ENCODE measurements at places on chromosomes 1 and 21.

DNA sequence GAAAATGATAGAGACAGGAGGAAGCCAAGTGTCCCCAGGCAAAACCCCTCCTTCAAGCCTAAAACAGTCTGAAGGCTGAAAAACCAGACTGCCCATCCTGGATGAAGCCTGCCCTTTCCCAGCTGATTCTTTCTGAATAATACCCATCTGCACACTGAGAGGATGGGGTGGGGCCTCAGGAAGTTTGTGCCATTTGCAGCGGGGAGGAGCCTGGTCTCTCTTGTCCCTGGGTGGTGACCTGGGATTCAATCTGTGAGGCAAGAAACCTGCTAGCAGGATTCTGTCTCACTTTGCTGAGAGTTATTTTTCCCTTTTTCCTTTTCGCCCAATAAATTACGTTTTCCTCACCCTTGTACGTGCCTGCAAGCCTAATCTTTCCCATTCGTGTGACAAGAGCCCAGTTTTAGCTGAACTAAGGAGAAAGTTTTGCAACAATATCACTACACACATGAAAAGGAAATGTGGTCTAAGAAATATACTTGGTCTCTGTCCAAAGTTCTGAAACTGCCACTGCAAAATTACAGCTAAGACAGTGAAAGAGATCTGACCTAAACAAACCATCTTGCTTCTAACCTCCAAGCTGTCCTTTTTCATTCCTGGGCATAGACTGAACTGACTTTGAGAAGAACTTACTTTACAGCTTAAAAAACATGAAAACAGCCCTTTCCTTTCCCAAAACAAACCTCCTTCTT is 105.0 kb downstream of the COP1 start:
- DNase-seq, result no peak

- DNase-seq, result no peak
Observed at GRCh38 chr1:31901838-31902509, 36.2 kb downstream of the PTP4A2 start.

DNA sequence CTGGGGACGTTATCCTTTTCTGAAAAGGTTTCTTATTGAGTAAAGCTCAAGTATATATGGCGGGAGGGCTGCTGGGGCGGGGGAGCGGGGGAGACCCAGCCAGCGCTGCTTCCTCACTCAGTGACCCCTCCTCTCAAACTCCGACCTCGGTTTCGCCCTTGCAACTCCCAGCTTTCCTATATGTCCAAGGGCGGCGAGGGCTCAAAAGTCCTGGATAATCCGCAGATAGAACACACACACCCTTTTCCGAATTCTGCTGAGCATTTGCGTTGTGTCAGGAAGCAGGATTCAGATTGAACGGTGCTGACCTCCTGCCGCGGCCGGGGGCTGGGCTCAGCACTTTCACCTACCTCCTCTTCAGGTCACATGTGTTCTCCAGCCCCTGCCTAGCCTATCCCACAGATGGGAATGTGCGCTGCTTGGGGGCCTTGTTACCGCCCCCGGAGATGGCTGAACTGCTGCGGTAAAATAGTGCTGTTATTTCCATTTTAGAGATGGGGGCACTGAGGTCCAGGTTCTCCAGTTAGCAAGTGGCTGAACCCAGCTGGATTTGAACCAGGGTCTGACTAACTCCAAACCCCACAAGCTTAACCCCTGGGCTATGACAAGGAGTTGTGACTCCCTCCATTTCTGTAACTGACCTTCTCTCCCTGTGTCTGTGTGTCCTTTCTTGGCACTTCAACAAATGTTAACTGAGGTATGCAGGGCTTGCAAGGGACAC is 795 bp upstream of the AHDC1 start:
- no peak for DNase-seq

DNA sequence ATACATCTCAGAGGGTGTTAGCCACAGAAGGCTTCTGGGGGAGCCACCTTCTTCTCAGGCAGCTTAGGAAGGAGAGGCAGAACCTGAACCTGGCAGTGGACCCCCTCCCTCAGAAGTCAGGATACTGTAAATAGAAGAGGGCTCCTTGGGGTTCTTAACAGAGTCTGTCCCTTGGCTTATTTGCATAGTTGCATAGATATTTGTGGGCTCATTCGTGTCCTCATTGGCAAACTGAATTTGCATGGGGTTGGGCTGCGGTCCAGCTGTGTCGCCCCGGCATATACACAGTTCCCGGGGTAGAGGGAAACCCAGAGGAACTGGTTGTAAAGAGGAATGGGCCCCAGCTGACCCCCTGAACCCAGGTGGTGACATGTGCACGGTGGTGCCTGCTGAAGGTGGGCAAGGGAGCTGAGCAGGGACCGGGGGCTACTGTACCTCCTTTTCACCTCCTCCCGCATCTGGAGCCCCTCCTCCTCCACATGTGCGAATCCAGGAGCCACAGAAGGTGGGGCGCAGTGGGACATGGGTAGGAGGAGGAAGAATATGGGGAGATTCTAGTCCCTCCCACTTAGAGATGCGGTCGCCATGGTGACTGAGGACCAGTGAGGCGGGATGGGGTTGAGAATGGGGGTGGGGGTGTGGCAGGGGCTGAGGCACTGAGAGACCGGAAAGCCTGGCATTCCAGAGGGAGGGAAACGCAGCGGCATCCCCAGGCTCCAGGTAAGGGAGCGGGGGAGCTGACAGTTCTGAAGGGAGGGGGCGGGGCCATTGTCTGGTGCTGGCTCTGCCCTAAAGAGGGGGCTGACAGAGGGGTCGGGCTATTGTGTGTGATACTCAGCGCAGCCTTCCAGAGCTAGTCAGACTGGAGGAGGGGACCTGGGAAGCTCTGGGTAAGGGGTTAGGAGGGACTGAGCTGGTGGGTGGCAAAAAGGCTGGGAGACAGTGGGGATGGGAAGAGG is 3.7 kb upstream of the SEMA4A start:
- DNase-seq, result no peak

DNA sequence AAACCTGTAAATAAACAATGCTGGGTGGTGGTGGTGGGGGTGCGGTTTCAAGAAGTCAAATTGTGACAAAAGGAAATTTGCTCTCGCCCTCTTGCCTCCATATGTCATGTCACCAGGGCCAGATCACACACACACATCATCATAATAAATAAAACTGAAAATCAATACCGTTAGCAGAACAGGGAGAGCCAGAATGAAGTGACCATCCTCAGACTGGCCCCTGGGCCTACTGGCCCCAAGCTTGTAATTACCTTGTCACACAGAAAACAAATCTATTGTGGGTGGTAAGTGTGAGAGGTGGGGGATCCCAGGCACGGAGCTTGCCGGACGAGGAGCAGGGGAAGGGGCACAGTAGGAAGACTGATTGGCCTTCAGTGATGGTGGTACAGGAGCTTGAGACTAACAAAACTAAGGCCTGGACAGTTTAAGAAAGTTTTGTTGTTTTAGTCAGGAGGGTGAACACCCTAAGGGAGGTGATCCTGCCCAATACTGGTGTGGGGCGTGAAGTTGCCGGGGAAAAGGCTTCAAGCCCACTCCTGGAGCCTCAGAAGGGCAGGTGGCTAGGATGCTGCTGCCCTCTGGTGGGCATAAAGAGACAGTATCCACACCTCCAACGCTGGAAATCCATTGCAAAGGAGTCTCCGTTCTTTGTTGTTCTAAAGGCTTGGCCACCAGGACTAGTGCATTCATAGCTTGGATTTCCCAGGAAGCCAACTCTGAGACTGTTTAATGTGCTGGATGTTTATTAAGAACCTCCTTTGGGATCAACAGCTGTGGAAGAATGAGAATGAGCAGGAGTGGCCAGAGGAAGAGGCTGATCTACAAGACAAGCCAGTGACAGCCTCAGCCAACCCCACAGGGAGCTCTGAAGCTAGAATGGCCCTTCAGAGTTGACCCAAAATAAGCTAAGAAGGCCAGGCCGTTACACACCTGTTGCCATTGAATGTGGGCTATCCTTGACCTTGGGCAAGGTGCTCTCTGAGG is 8.1 kb upstream of the C1orf216 start:
- DNase-seq, result no peak

GRCh38 chr21:14838400-14838799 is 226.4 kb downstream of the NRIP1 start:
- no peak for DNase-seq

- no peak for DNase-seq
Observed at GRCh38 chr1:229190057-229190575, 80.8 kb upstream of the RAB4A start.

DNA sequence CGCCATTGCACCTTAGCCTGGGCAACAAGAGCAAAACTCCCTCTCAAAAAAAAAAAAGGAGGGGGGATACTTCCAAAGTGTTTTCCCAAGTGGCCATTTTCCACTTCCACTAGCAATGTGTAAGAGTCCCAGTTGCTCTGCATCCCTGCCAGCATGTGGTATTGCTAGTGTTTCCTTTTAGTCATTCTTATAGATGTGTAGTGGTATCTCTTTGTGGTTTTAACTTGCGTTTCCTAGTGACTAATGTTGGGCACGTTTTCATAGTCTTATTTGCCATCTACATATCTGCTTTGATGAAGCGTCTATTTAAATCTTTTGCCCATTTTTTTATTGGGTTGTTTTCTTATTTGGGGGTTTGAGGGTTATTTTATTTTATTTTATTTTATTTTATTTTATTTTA is 31.1 kb downstream of the INAVA start:
- no peak for DNase-seq

GRCh38 chr1:164087906-164088453 is 471.0 kb upstream of the PBX1 start:
- no peak for DNase-seq

DNA sequence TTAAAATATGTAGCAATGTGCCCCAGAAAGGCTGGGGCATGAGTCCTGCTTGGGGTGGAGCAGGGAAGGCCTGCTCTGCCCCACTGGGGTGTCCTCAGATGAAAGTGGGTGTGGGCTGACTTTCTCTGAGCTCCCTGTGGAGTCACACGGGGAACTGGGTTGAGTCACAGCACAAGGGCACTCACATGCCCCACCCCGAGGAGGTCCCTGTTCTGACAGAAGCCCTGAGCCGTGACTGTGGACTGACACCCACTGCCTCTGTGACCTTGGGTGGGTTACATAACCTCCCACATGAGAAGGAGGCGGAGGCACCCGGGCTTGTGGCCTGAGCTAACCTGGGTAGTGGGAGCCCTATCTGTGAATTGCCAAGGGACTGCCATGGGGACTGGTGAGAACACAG is 52.5 kb upstream of the TINAGL1 start:
- no peak for DNase-seq

GRCh38 chr1:10325521-10325920 is 73.3 kb upstream of the PGD start:
- no peak for DNase-seq

DNA sequence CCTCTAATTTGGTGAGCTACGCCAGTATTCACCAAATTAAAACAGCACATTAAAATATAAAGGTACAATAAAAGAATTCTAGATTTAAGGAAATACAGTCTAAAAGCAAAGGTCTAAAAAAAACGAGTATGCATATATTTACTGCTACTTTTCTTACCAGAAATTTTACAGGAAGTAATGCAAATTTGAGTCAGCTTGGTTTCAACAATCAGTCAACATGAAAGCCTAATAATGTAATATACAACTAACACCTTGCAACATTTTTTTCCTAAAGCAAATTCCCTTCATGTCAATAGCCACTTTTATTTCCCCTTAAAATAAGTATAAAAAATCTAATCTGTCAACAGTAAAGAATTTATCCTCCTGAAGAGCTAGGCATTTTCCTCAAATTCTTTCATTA is 11.9 kb downstream of the PTP4A2 start:
- no peak for DNase-seq

- no peak for DNase-seq
Observed at GRCh38 chr21:36727866-36728265, 29.0 kb downstream of the SIM2 start.

DNA sequence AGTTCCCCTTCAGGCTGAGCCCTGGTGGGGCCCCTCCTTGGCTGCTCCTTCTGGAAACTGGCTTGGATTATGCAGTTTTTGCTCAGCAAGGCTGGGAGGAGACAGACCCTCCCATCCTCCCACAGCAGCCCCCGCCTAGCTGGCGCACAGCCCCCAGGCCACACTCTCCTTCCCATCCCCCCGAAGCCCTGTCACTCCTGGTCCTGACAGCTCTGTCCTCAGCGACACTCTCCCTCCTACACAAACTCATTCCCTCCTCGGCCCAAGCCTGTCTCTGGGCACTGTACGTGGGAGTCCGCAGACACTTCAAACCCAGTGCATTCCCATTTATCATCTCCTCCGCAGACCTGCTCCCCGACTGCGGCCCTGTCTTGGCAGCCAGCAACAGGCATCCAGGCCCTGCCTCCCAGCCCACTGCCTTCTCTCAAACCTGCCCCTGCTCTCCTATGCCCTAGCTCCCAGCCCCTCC is 25.0 kb upstream of the EPHB2 start:
- no peak for DNase-seq

GRCh38 chr1:67803380-67804279 is 29.6 kb downstream of the GNG12 start:
- no peak for DNase-seq

DNA sequence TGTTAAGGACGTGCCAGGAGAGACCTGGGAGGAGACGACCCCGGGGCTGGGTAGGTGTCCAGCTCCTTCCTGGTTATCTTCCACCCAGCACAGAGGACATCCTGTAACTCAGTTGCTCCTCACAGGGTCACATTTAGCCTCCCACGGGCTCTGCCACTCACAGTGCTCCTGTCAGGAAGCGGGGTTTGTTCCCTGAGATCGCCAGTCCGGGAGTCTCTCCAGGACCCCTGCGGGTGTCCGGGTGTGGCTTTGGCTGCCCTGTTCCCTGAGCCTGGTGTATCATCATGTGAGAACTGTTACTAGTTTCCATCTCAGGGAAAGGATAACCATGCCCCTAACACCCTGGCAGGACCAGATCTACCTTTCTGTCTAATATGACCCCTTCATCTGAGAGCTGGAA is 158.2 kb upstream of the RUNX1 start:
- DNase-seq, result no peak

GRCh38 chr1:19892628-19893168 is 10.5 kb downstream of the OTUD3 start:
- no peak for DNase-seq

- no peak for DNase-seq
Observed at GRCh38 chr21:36551321-36551720, 71.4 kb upstream of the CLDN14 start.

DNA sequence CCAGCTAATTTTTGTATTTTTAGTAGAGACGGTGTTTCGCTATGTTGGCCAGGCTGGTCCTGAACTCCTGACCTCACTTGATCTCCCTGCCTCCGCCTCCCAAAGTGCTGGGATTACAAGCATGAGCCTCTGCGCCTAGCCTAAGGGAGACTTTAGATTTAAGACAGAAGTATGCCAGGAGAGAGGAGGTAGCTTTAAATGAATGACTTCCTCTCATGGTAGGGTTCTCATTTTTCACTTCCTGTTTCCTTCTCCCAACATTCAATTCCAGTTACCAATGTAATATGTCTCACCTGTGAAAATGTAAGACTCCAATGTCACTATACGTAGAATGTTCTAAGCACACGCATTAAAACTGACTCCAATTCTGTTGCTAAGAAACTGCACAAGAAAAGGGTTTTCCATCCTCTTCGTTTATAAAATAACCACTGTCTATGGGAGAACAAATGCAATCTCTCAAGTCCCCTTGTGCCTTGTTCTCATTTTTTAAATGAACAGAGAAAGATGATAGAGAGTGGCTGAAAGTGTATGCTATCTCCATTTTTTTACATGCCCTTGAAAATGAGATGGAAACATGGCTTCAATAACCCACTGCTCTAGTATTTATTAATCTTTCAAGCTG is 140.0 kb downstream of the SLC45A1 start:
- DNase-seq, result no peak

- no peak for DNase-seq
Observed at GRCh38 chr1:17550729-17551584, 11.5 kb downstream of the ARHGEF10L start.

GRCh38 chr1:79663916-79664315 is 657.4 kb upstream of the ADGRL4 start:
- no peak for DNase-seq

- DNase-seq, result no peak
Observed at GRCh38 chr21:32413015-32413504, 554 bp downstream of the EVA1C start.

- no peak for DNase-seq
Observed at GRCh38 chr1:15825800-15826199, 18.4 kb upstream of the UQCRHL start.
